ENCODE measurements at places on chromosomes 12 and 14. TPM values are rescaled to one million over a fixed set of nuclear protein-coding genes. Genes with fewer than 3 reads are reported as not detected.

Gene RILPL1
- polyA plus RNA-seq: 70.1 TPM

GRCh38 chr14:28373721-28374120 is 392.9 kb upstream of the FOXG1 start:
- no peak for DNase-seq

GRCh38 chr12:131385313-131386166 is 325.4 kb upstream of the SFSWAP start:
- DNase-seq: no peak

- DNase-seq: no peak
These were observed 73.1 kb upstream of the ACTN1 start for GRCh38 chr14:69052181-69052601.

Gene GLI1
- polyA plus RNA-seq: 0.97 TPM
